ENCODE measurements at places on chromosomes 16 and 17.

DNA sequence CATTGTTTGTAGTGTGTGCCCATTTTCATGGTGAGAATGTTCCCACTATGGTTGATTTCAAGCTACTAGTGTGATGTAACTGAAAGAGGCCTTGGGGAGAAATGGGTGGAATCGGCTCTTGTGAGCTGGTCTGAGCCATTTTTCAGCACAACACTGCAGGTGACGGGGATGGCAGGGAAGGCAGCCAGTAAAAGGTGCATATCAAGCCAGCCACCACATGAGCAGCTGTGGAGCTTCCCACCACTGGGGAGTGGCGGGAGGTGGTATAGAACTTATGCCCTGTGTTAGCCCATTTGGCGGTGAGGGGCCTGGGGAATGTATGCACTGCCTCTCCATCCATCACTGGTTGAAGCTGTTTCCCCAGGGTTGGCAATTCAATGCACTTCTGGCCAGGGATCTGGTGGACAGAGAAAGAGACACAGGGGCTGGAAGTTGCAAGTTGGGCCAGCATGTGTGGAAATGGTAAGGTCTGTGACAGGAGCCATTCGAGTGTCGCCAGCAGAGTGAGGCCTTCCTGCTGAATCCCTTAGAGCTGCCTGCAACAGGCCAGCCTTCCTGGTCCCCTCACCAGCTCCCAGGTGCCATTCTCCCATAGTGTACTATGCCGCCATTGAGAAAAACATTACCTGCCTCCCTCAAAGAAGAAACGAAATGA is 31.7 kb upstream of the BRD7 start:
- no peaks in the 10 kb centered on the region for H3K36me3 ChIP-seq
- no peak overlapping the region for H3K4me3 ChIP-seq
- no peak for DNase-seq
- H3K27me3 ChIP-seq: no peaks in the 10 kb centered on the region
- no peak overlapping the region for H3K27ac ChIP-seq
- no peaks in the 10 kb centered on the region for H3K4me1 ChIP-seq

DNA sequence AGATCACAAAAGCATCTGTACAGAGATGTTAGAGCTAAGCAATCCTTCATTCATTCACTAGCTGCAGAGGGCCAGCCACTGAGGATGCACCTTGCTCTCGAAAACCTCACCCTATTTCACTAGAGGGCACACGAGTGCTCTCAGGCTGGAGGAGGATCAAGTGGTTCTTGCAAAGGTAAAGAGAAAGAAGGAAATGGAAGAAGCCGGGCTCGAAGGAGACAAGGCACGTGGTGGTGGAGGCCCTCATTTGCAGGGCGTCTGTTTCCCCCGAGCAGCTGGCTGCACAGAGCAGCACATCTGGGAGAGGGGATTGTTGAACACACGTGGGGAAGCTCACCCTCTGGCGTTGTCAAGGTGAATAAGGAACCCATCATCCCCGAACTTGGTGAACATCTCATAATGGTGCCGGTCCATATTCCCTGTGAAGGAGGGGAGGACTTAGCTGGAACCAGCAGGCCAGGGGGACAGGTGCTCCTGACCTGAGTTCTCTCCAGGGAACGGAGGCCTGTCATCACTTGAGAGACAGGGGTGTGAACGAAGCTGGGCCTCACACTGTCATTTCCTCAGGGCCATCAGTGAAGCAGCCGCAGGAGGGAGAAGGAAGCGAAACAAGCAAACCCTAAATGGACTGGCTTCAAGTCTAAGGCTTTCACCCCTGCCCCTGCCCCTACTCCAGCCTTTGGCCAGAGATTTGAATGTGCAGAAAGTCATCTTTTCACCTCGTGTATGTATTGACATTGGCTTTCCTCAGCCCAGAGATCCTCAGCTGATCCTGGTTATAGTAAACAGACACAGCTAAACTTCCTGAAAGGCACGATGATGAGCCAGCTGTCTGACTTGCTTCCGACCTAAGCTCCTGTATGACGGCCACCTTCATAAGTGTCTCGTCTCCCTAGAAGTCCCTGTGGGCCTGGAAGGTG is 27.6 kb downstream of the PRKAR1A start:
- DNase-seq: no peak
- H3K27me3 ChIP-seq: no peaks in the 10 kb centered on the region
- H3K4me1 ChIP-seq: no peaks in the 10 kb centered on the region
- H3K27ac ChIP-seq: no peak overlapping the region

GRCh38 chr17:33992113-33992512 is 263.0 kb upstream of the CCL2 start:
- no peak for DNase-seq
- no peaks in the 10 kb centered on the region for H3K4me1 ChIP-seq
- H3K36me3 ChIP-seq: no peaks in the 10 kb centered on the region
- H3K27ac ChIP-seq: no peak overlapping the region
- peaks cover 1% of the 10 kb centered on the region for H3K27me3 ChIP-seq

DNA sequence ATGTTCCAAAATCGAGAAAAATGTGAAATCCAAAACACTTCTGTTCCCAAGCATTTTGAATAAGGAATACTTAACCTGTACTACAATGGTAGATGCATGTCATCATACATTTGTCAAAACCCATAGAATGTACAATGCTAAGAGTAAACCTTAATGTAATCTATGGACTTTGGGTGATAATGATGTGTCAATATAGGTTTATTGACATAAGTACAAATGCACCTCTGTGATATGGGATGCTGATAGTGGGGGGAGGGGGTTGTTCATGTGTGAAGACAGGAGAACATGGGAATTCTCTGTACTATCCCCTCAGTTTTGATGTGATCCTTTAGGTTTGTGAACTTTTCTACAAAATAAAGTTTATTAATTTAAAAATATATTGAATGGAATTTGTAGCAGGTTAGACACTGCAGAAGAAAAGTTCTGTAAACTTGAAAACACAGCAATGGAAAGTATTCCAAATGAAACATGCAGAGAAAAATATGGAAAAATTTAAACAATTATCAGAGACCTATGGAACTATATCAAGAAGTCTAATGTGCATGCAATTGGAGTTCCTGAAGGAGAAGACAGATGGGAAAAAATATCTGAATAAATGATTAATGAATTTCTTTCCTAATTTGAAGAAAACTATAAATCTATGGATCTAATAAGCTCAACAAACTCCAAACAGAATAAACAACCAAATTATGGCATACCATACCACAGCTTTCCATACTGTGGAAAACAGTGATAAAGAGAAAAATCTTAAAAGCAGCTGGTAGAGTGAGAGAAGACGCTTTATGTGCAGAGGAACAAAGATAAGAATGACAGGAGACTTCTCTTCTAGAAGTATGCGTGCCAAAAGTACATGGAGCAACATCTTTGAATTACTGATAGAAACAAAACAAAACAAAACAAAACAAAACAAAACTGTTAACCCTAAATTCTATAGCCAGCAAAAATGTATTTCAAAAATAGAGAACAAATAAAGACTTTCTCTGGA is 34.7 kb upstream of the MSI2 start:
- no peak for DNase-seq
- no peak overlapping the region for H3K27ac ChIP-seq
- H3K4me3 ChIP-seq: no peak overlapping the region
- no peaks in the 10 kb centered on the region for H3K27me3 ChIP-seq

GRCh38 chr16:49688036-49688697 is 167.7 kb downstream of the ZNF423 start:
- DNase-seq: no peak
- H3K36me3 ChIP-seq: no peaks in the 10 kb centered on the region
- H3K27me3 ChIP-seq: peaks cover 11% of the 10 kb centered on the region
- no peaks in the 10 kb centered on the region for H3K4me1 ChIP-seq

DNA sequence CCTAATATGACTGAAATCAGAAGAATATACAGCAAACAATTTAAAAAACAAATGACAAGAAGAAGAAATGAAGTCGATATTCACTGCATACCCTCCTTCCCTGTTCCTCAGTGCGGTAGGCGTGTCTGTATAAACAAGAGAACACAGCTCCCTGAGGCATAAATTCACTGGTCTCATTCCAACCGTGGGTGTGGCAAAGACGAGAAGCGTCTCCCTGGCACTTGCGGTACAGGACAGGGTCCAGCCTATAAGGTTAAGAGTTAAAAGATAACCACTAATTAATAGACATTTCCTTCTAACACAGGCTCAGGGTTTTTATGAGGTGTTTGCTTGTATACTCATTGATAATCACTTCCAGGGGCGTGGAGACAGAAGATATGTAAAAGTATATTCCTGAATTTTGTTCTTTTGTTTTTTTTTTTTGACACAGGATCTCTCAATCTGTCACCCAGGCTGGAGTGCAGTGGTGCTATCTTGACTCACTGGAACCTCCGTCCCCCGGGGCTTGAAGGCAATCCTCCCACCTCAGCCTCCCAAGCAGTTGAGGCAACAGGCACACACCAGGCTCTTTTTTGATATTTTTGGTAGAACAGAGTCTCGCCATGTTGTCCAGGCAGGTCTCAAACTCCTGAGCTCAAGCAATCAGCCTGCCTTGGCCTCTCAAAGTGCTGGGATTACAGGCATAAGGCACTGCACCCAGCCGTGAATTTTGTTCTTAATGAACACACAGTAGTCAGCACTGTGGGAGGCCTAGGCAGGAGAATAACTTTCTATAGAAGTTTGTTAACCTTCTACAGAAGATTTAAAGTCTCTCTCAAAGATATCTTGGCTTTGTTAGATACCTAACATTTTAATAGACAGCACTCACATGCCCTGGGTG is 59.1 kb upstream of the CLEC18B start:
- H3K4me1 ChIP-seq: no peaks in the 10 kb centered on the region
- H3K4me3 ChIP-seq: no peak overlapping the region
- H3K27ac ChIP-seq: no peak overlapping the region
- DNase-seq: no peak
- peaks cover 58% of the 10 kb centered on the region for H3K36me3 ChIP-seq
- H3K27me3 ChIP-seq: no peaks in the 10 kb centered on the region

DNA sequence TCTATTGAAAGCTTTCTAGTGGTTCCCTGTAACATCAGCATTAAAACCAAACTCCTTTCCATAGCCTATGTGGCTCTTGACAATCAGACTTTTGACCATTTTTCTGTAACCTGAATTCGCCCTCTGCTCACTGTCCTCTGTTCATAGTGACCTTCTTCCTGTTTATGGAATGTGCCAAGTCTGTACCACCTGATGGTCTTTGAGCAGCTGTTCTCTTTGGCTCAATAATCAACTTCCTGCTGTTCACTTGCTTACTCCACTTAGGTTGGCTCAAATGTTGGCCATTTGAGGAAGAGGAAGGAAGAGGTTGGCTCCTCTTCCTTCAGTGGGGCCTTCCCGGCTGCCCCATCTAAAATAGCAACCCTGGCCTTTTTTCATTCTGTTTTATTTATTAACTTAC is 251.5 kb downstream of the CA10 start:
- no peak for DNase-seq
- H3K4me3 ChIP-seq: no peak overlapping the region
- H3K27me3 ChIP-seq: no peaks in the 10 kb centered on the region
- no peaks in the 10 kb centered on the region for H3K4me1 ChIP-seq

- no peak overlapping the region for H3K27ac ChIP-seq
- H3K27me3 ChIP-seq: no peaks in the 10 kb centered on the region
- H3K36me3 ChIP-seq: no peaks in the 10 kb centered on the region
Observed at GRCh38 chr17:15738066-15738465, 6.0 kb downstream of the TBC1D26 start.

DNA sequence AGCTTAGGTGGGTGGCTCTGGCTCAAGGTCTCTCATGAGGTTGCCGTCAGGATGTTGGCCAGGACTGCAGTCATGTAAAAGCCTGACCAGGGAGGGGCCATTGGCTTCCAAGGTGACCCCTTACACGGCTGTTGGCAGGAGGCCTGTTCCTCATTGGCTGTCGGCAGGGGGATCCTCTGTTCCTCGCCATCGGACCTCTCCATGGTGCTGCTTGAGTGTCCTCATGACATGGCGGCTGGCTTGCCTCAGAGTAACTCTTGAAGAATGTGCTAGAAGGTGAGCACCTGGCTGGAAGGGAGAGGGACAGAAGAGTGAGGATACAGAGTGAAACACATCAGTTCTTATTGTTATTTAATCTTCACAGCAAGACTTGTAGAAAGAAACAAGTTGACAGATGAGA is 4.7 kb upstream of the RPRML start:
- no peaks in the 10 kb centered on the region for H3K36me3 ChIP-seq
- DNase-seq: no peak
- H3K27me3 ChIP-seq: peaks cover 10% of the 10 kb centered on the region
- H3K4me1 ChIP-seq: peaks cover 7% of the 10 kb centered on the region
- H3K27ac ChIP-seq: no peak overlapping the region

Measured in DND-41 (cell line).